ENCODE measurements at places on chromosomes 12 and 14.

GRCh38 chr12:17540921-17541320 lies 549.1 kb downstream of the RERGL start:
- DNase-seq, result no peak

- no peak for DNase-seq
Measured at GRCh38 chr12:65670775-65671174, 153.5 kb upstream of the HMGA2 start.

DNA sequence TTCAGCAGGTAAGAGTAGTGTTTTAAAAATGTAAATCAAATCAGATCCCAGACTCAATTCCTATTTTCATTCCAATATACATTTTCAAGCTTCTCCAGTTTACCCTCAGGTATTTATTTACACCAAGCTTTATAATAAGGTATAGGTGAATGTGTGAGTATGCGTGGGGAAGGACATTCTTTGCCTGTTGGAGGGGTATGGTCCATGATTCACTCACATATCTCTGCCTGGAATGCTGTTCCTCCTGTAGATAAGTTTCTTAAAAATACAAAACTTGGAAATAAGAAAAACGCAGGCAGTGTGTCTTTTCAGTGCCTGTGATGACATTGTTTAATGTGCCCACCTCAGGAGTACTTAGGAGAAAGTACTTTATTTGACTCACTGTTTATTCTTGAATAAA lies 118.6 kb downstream of the CCDC91 start:
- DNase-seq, result no peak

GRCh38 chr14:96376093-96376492 lies 12.8 kb downstream of the GSKIP start:
- no peak for DNase-seq

- DNase-seq, result no peak
Measured at GRCh38 chr14:59707778-59708561, 131.4 kb upstream of the CCDC175 start.

DNA sequence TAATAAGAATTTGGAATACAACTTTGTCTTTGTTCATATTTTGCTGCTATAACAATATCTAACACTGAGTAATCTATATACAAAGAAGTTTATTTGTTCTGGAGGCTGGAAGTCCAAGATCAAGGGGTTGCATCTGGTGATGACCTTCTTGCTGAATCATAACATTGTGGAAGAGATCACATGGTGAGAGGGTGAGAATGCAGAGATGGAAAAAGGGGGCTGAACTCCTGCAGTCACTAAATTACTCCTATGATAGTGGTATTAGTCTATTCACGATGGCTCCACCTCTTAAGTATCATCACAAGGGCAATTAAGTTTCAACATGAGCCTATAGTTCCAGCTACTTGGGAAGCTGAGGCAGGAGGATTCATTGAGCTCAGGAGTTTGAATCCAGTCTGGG lies 4.5 kb upstream of the AKAP6 start:
- no peak for DNase-seq

DNA sequence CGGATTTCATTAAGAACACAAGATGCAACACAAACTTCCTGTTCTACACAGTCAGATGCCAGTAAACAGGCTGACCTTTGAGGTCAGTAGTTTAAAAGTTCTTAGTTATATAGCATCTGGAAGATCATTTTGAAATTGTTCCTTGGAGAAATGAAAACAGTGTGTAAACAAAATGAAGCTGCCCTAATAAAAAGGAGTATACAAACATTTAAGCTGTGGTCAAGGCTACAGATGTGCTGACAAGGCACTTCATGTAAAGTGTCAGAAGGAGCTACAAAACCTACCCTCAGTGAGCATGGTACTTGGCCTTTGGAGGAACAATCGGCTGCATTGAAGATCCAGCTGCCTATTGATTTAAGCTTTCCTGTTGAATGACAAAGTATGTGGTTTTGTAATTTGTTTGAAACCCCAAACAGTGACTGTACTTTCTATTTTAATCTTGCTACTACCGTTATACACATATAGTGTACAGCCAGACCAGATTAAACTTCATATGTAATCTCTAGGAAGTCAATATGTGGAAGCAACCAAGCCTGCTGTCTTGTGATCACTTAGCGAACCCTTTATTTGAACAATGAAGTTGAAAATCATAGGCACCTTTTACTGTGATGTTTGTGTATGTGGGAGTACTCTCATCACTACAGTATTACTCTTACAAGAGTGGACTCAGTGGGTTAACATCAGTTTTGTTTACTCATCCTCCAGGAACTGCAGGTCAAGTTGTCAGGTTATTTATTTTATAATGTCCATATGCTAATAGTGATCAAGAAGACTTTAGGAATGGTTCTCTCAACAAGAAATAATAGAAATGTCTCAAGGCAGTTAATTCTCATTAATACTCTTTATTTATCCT lies 13.5 kb downstream of the PTGER2 start:
- no peak for DNase-seq

GRCh38 chr12:18165422-18165871 lies 75.5 kb upstream of the RERGL start:
- peak; percentile 9 for DNase-seq

- no peak for DNase-seq
Measured at GRCh38 chr14:99260116-99260515, 11.9 kb downstream of the BCL11B start.

DNA sequence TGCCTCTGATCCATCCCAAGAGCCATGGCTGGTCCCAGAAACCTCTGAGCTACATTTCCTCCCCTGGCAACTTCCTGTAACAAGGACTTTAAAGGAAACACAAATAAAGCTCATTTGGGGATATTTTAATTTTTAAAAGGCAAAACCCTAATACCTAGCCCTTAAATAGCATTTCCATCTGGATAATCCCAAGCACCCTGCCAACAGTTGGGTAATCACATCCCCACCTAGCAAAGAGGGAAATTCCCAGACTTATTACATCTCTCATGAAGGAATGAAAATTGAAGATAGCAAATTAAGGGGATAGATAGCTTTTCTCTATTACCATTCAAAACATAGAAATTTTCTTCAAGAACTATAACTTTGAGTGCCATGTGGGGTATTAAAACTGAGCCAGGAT lies 213.7 kb upstream of the BMP4 start:
- DNase-seq, result no peak

- no peak for DNase-seq
Measured at GRCh38 chr12:66352197-66352596, 49.9 kb downstream of the HELB start.

DNA sequence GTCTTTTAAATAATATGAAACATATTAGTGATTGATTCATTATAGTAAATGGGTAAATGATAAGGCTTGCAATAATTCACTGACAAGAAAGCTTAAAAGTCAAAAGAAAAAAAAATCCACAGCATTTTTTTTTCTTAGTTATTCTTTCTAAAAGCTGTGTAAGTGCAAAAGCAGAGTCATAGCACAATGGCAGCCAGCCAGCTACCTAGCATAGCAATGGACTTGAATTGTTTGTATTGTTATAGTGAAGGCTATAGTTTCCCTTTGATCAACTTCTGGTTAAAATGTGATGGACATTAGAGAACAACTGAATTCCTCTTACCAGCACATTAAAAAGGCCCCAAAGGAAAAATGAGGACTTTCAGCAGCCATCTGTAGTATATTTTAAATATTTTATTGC lies 232.1 kb downstream of the NAV3 start:
- peak; percentile 19 for DNase-seq

DNA sequence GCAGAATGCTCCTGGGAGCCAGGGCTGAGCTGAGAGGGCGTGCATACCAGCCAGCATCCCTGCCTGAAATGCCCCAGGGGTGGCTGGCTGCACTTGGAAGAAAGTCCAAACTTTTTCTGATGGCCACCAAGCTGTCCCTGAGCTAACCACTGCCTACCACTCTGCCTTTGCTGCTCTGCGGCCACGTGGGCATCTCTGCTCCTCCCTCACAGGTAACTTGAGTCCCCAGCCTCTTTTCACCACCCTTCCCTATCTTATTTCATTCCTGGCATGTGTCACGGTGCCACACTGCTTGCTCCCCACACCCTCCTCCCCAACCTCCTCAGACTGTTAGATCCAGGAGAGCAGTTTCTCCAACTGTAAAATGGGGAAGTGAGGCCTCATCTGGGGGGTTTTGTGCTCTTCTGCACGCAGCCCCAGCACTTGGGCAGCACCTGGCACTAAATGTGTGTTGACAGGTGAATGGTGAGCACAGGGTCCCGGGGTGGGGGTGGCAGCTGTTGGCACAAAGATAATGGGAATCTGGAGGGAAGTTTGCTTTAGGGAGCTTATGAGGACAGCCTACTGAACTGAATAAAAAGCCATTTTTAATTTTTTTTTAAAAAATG lies 113.0 kb downstream of the GLT1D1 start:
- no peak for DNase-seq

DNA sequence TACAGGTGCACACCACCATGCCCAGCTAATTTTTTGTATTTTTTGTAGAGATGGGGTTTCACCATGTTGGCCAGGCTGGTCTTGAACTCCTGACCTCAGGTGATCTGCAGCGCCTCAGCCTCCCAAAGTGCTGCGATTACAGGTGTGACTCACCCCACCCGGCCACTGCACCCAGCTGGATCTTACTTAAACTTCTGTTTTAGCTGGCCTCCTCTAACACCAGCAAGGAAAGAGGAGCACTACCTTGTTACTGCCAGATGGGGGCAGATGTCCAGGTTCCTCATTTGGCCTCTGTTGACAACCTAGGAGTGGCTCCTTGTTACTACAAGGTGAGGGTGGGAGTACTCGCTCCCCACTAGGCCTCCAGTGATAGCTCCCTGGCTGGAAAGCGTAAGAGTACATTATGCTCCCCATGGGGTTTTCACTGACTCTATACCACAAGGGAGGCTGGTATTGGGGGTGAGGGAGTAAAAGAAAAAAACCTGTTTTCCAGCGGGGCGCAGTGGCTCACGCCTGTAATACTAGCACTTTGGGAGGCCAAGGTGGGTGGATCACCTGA lies 13.2 kb upstream of the ARF6 start:
- DNase-seq, result no peak

DNA sequence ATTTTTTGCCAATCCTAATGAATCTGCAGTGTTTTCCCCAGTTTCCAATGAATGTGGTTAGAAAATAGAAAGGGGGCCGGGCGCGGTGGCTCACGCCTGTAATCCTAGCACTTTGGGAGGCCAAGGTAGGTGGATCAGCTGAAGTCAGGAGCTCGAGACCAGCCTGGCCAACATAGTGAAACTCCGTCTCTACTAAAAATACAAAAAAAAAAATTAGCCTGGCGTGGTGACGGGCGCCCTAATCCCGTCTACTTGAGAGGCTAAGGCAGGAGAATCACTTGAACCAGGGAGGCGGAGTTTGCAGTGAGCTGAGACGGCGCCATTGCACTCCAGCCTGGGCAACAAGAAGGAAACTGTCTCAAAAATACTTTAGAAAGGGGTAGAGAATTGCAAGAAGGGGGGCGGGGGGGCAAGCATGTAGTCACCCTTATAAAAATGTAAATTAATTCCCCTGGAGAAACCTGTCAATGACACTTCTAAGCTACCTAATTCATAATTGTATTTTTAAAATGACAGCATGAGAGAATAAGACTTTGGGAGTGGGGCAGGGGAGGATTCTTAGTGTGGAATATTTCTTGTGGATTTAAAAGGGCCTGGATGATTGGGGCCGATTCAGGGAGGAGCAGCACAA lies 1.7 kb downstream of the KLHDC2 start:
- no peak for DNase-seq

DNA sequence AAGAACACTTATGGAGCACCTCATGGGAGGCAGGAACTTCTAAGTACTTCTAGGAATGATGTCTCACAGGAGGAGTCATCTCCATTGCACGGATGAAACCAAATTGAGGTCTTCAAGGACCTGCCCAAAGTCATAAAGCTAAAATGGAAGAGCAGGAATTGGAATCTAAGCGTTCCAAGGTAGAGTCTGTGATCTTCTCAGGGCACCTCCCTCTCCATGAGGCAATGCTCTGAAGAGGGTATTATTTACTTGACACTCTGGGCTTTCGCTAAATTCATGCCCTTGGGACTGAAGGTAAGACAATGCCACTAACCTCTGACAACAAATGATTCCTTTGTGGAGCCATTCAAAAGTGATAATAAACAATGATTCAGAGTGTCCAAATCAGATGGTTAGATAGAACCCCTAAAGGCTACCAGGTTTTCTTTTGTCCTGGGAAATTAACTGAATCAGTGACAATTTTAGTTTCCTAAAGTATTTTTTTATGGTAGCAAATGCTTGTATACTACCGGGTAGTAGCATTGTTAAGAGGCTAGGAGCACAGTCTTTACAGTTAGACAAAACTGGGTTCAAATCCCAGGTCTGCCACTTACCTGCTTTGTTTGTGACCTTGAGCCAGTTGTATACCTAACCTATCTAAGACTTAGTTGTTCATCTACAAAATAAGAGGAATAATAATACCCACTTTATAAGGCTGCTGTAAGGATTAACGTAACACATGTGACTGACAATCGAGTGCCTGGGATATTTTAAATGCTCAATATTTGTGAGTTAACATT lies 12.3 kb downstream of the HMGA2 start:
- DNase-seq, result no peak

DNA sequence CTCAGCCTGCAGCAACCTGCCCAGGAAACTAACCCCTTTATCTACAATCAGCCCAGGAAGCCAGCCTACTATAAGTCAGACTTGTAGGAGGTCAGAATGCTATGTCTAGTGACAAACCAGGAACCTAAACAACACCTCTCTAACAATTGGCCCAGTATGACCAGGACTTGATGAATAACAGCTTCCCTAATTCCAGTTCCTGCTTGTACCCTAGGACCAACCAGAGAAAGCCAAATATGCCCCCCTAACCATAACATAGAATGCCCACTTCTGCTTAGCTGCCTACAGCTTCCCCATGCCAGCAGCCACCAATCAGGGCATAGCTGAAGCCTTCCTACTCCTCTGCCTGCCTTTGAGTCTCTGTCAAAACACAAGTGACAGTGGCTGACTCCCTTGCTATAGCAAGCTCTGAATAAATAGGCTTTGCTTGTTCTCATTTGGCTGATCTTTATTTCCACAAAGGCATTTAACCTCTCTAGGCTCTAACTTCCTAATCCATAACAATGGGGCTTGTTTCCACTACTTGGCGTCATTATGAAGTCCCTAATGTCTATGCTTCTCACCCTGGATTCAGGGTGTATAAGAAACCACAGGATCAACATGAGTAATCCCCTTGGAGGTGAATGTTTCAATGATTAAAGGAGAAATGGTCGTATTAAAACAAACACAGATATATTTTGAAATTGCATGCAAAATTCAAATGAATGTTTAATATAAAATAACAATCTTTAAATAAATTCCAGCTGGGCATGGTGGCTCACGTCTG lies 220.2 kb downstream of the ANO6 start:
- DNase-seq, result no peak

DNA sequence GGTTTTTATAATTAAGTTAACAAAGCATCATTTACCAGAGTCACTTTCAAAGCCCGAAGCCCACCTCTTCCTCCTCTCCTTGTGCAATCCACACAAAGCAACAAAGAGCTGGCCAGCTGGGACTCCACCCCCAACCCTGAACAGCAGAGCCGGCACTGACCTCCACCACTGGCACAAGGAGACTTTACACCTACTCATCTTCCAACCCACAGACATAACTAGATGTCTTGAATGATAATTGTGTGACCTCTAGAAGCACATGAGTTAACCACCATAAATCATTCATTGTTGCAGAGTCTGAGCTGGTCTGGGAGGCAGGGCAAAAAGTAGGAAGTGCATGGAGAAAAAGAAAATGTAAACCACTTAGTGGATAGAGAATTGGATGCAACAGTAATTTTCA lies 72.2 kb downstream of the ST8SIA1 start:
- no peak for DNase-seq

Measured in fibroblast of skin of left biceps (primary cell).